ENCODE measurements at places on chromosomes 16 and 17.
A peak's percentile ranks its signal among the peaks of the same experiment; 100 is the strongest.

GRCh38 chr16:81778861-81779535 lies at the start of gene PLCG2:
Gene PLCG2, plus strand, starts transcription at chr16:81779291. Its CDS starts 6,699 bp downstream, at chr16:81785990.
- DNase-seq = peak; percentile 17

- no peak for DNase-seq
Observed at GRCh38 chr17:80738020-80738808, 193.6 kb downstream of the RPTOR start.

GRCh38 chr17:2027528-2028233 lies 2.3 kb upstream of the DPH1 start:
- DNase-seq = peak; percentile 27

DNA sequence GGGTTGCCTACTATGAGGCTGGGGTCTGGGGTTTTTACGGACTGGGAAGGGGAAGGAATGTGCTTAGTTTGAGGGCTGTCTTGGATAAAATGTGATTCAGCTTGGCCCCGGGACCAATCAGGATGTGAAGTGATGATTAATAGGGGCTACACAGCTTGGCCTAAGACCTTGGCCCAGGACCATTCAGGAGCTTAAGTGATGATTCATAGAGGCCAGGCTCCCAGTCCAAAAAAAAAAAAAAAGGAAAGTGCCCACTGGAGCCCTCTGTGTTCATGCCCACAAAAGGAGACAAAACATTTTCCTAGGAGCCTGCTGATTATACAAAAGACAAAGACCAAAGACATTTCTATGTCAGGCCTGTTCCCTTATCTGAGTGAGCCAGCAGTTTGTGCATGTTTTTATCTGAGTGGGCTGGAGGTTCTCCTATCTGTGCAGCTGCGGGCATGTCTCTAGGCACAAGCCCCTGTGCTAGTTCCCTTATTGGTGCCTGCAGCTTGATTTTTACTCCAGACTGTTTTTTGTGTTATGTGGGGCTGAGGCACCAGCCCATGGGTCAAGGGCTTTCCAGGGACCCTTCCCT lies 898.2 kb upstream of the GOT2 start:
- DNase-seq = peak; percentile 66

DNA sequence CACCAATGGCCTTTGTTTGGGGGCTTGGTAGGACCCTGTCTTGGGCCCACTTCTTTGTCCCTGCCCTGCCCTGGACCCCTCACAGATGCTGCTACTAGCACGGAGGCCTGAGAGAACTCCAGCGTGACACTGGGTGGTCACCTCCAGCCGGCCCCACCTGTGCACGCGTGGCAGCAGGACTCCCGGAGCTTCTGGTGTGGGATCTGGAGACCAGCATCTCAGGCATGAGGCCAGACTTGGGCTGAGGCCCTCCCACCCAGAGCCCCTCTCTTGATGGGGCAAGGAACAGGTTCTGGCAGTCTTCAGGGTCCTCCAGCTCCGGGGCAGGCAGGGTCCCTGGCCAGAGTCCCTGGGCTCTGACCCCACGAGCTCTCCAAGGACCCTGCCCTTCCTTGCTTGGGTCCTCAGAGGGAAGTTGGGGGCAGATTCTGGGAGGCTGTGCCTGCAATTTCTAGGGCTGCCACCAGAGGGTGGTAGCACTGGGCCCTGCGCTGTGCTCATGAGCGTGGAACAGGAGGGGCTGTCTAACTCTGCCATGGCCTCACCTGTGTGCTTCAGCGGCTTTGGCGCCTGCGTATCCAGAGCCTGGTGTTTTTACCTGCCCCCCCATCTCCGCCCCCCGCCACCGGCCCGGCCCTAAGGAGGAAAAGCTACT lies 3.1 kb upstream of the BAIAP3 start:
- no peak for DNase-seq

- DNase-seq = no peak
Observed at GRCh38 chr16:27498916-27499658, 50.6 kb downstream of the GTF3C1 start.

DNA sequence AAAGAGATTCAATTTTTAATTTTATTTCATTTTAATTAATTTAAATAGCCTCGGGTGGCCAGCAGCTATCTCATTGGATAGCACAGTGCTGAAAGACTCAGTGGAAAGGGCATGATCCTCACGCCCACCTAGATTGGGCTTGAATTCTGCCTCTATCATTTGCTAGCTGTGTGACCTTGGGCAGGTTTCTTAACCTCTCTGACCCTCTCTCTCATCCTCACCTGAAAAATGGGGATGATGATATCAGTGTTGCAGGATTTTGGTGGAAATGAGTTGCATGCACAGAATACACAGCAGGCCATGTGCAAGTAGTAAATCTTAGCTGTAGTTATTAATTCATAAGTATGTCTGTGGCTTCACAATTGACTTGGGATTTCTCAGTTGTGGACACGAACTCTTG lies 272.4 kb upstream of the XYLT1 start:
- no peak for DNase-seq

GRCh38 chr17:10055262-10055975 lies 143.0 kb downstream of the GAS7 start:
- DNase-seq = no peak

DNA sequence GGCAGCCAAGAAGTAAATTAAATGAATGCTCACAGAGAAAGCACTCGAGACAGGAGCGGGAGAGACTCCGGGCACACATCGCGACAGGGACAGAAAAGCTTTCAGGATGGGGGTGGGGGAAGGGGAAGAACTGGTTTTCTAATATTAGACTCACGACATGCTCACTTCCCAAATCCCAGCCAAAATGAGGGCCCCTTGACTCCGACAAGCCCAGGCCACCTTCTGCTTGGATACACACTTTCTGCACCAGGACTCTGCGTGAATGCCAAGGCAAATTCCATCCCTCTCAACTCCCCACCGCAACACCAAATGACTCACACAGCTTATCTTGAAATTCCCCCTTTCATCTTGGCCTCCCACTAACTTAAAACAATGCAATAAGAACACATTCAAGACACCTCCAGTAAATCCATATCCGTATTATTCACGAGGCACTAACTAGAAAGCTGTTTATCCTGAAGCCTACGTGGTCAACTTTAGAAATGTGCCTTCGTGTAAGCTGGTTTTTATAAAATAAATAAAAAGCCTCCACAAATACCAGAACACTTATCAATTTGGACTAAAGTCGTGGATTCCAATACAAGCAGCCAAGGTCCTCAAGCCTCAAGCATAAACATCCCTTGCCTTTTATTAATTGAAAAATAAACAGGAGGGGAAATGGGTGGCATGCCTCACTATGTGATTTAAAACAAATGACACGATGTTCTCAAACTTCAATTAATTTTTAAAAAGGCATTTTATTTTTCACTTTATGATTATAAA lies 46.1 kb downstream of the NXN start:
- DNase-seq = peak; percentile 92

- DNase-seq = no peak
Observed at GRCh38 chr17:49637739-49638138, 40.2 kb downstream of the SPOP start.

- no peak for DNase-seq
Observed at GRCh38 chr16:89907055-89907814, 11.4 kb upstream of the MC1R start.

DNA sequence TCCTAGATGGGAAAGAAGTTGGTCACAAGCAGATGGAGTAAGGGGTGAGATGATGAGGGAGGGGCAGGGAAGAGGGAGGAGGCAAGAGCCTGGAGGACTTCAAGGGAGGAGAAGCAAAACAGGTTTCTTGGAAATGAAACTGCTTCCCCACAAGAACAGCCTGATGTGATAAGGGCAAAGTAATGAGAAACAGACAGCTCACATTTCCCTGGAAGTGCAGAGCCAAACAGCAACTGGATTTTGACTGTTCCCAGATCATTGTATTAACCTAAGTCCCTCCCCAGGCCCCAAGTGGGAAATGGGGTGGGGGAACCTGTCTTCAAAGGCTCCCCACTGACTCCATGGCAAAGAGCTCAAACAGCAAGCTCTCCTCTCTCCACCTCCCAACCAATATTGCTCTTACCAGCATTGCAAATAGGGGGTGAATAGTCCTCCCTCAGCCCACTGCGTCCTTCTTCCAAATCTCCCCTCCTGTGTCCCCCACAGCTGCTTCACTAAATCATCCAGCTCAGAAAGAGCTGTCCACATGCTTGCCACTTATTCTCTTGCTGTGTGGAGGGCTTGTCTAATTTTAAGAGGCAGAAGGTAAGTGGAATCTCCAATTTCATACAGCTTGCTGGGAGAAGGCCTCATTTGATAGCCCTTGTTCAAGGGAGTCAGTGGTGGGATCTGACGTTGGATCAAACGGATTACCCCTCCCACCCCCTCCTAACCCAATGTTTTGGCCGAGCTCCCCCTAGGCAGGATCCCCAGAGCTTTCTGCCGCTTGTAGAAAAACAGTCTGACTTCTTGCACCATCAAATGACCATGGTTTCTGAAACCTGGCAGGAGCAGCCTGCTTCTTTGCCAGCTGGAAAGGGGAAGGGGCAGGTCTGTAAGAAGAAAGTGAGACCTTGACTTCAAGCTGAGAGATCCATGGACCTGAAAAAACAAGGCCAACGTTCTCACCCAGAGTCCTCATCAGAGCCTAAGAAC lies 56.3 kb upstream of the SMIM36 start:
- peak; percentile 73 for DNase-seq

DNA sequence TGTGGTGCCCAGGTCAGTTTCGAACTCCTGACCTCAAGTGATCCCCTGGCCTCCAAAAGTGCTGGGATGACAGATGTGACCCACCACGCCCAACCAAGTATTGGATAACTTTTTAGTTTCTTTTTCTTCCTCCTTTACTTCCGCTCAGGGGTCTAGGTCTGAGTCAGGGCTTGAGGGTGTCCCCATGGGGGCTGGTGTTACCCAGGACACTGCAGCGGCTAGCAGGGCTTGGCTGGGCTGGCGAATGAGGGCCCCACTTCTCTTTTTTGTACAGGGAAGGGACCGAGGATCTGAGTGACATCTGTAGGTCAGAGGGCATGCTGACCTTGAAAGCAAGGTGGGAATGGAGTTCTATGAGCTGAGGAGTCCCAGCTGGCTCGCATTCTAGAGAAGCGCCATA lies 24.9 kb downstream of the RAB11FIP3 start:
- DNase-seq = no peak

DNA sequence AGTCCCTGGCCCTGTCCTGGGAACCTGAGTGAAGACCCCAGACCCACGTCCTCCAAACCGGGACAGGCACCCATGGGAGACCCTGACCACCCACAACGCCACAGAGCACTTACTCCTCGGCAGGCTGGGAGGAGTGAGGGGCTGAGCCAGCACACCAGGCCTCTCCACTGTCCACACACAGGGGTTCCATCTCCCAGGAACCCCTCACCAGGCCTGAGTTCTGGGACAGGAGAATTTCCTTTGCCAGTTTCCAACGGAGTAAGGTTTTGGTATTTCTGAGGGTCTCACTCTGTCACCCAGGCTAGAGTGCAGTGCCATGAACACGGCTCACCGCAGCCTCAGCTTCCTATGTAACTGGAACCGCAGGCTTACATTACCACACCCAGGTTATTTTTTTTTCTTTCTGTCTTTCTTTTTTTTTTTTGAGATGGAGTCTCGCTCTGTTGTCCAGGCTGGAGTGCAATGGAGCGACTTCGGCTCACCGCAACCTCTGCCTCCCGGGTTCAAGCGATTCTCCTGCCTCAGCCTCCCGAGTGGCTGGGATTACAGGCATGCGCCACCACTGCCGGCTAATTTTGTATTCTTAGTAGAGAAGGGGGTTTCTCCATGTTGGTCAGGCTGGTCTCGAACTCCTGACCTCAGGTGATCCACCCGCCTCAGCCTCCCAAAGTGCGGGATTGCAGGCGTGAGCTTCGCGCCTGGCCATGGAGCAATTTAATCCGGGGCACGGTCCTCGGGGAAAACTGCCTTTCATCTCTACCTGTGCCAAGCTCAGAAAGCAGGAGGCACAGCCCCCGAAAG lies 1.6 kb downstream of the PGAP6 start:
- no peak for DNase-seq

DNA sequence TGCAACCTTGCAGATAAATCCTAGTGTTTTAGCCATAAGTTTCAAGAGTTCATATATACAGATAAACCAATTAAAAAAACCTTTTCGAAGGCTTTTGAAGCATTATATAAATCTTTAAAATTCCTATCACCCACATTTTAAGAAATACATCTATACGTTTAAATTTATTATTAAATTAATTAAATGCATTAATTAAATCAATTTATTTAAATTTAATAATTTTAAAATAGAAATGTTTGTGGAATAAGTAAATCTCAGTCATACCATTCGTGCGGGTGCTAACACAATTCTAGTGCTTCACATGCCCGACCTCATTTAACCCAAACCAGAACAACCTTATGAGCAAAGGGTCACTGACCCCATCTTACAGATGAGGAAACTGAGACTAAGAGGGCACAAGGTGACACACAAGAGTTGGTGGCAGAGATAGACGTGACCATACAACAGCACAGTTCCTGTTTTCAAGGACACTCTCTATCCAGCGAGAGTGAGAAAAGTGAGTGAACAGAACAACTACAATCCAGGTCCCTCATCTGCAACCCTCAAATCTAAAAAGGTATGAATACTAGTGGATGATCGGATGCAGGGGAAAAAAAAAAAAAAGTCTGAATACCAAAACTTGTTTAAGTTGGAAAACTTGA lies 1.4 kb downstream of the NSMCE1 start:
- DNase-seq = no peak

GRCh38 chr17:27236717-27237315 lies 57.1 kb upstream of the WSB1 start:
- peak; percentile 88 for DNase-seq

DNA sequence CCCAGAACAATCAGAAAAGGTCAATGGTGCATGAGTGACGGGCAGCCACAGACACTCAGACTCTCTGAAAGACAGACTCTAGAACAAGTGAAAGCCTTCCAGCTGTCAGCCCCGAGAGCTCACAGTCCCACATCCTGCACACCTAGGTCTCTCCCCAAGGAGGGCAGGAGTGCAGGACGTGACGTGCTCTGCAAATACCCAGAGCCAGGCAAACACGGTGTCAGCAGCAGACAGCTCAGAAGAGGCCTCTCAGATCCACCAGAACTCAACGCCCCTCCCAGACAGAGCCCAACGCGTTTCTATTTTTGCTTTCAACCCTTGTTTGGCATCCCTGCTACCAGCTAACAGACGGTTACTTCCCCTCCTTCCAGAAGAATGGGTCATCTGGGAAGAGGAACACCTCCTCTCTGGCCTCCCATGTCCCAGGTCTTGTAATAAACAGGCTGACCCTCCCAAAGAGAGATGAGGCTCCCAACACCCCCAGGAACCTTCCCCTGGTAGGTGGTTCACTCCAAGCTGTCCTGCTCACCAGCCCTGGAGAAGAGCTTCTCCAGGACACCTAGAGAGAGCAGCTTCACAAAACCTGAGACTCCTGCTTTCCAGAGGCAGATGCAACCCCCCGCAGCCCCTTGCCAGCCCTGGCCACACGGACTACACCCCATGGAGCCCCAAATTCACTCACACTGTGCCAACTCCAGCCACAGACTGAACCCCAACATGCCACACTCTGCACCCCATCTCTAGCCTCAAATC lies 7.6 kb downstream of the PITPNM3 start:
- no peak for DNase-seq
